Erythroblast (primary cell): ENCODE measurements at places on chromosomes 6 and 20.

GRCh38 chr6:56949265-56949664 lies 5.6 kb upstream of the BEND6 start:
- DNase-seq, result no peak

GRCh38 chr6:1347161-1347560 lies 35.3 kb downstream of the FOXQ1 start:
- DNase-seq, result no peak

GRCh38 chr6:43817192-43817591 lies 47.2 kb downstream of the VEGFA start:
- peak; percentile 83 for DNase-seq

- no peak for DNase-seq
Measured at GRCh38 chr6:146903451-146903850, 300.8 kb upstream of the STXBP5 start.

GRCh38 chr6:160029525-160029924 lies 60.6 kb downstream of the IGF2R start:
- DNase-seq, result no peak
